ENCODE measurements at places on chromosomes 11 and 22.

DNA sequence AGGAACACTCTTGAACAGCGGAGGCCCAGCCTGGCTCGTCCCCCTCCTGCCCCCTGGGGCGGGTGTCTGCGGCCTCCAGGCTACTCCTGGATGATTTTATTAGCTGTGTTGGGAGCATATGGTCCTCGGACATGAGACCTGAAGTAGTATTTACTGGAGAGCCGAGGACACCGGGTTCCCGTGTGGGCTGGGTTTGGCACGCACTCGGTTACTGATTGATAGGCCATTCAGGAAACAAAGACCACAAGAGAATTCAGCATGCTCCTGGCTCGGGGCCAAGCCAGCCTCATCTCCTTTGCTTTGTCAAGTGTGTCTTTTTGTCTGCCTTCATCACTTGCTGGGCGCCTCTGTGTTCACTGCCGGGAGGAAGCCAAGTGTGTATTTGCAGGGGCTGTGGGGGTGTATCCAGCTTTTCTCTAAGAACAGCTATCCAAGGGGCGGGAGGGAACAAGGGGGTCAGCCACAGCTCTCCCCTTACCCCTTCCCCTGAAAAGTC, 9.7 kb downstream of the FXYD2 start:
- DNase-seq = peak; percentile 67

DNA sequence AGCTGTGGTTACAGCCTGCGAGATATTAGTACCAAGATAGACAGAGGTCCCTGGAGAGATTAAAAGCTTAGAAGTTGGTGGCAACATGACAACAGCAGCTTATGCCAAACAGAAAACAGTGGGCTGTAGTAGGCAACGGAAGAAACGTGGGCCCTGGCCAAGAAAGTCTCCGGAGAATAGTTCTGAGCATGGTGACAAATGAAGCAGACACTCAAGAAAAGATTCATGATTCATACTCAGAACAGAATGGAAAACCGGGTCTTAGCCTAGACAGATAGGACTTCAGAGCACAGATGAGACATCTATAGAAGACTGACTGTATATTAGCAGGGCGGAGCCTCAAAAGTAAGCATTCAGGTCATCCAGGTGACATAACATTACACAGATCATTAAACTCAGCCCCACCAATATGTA, 727.4 kb downstream of the ETS1 start:
- DNase-seq = no peak

DNA sequence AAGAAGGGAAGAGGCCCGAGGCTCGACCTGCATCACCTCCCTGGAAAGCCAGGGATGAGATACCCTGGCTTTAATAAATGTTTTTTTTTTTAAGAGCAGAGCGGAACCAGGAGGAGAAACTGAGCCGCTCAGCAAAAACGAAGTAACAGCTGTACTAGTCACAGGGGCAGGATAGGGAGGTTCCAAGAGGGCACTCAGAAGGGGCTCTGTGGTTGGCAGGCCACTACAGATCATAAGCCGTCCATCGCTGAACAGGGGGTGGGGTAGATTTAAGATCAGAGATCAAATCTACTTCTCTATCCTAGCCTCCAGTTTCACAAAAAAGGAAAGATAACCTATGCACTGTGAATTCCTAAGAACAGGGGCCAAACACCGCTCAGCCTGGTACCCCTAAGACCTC, 625 bp downstream of the EIF3D start:
- DNase-seq = peak; percentile 29

DNA sequence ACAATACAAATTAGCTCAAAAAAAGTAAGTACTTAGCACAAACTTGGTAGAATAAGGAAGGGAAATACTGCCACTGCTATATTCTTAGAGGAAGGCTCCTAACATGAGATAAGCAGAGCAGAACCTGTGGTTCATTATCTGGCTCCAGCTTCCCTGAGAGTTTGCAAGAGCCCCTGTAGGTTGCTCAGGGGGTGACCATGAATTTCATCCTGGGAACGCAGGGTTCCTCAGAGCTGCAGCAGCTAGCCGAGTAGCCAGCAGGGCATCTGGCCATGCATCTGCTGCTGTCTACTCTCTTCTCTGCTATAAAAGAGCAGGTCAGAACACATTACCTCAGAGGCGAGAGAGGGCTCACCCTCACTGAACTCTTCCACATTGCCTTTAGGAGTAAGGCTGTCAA, 67.3 kb downstream of the TRPC6 start:
- no peak for DNase-seq

DNA sequence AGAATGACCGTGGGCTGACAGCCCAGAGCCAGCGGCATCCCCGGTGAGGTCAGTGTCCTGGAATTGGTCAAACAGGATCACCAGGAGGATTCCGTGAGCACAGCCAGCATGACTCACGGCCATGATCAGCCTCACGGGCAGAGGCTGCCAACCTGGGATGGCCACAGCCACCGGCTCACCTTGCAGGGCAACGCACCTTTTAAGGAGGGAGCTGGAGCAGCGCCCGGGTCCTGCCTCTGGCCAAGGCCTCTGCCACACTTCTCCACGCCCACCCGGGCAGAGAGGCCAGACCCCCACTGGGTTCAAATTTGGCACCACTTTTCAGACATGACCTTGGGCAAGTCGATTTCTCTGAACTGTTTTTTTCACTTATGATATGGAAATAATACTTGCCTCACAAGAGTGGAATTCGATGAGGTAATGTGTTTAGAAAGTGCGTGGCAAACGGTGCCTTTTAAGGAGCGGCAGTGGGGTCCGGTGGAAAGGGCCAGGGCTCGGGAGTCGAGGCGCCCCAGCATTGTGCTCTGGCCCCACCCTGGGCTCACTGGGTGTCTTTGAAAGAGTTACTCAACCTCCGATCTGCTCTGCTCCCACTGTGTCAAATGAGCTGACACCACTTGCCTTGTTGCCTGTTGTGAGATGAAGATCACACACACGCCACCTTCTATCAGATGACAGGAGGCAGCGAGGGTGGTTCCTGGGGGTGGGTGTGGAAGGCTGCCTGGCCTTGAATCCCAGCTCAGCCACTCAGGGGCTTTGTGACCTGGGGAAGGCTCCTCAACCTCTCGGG, 16.0 kb downstream of the TXN2 start:
- DNase-seq = no peak

GRCh38 chr11:114280696-114281095, 15.5 kb upstream of the NNMT start:
- DNase-seq = no peak

- no peak for DNase-seq
Observed at GRCh38 chr22:27778294-27779090, 23.1 kb downstream of the MN1 start.

GRCh38 chr11:115304774-115305472, 199.3 kb downstream of the CADM1 start:
- no peak for DNase-seq

- DNase-seq = no peak
Observed at GRCh38 chr11:40716344-40717130, 742.9 kb downstream of the LRRC4C start.

Measured in stimulated activated naive CD4-positive, alpha-beta T cell (primary cell).